ENCODE measurements at places on chromosomes 3 and 15.

DNA sequence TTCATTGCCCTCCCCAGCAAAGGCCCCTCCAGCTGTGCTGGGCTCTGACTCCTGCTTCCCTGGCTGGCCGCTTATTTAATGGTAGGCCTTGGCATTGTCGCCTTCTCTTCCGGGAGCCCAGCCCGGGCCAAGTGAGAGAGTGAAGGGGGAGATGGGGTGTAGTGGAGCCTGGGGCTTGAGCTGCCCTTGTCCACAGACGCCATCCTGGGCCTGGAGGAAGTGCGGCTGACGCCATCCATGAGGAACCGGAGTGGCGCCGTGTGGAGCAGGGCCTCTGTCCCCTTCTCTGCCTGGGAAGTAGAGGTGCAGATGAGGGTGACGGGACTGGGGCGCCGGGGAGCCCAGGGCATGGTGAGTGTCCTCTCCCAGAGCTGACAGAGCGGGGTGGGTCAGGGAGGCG lies 3.3 kb downstream of the LMAN1L start:
- no peak for DNase-seq

- no peak for DNase-seq
Measured at GRCh38 chr3:15477951-15478639, 43.4 kb downstream of the COLQ start.

- no peak for DNase-seq
Measured at GRCh38 chr3:140708815-140709214, 31.0 kb downstream of the TRIM42 start.

- DNase-seq = no peak
Measured at GRCh38 chr3:193701953-193702635, 109.1 kb downstream of the OPA1 start.

DNA sequence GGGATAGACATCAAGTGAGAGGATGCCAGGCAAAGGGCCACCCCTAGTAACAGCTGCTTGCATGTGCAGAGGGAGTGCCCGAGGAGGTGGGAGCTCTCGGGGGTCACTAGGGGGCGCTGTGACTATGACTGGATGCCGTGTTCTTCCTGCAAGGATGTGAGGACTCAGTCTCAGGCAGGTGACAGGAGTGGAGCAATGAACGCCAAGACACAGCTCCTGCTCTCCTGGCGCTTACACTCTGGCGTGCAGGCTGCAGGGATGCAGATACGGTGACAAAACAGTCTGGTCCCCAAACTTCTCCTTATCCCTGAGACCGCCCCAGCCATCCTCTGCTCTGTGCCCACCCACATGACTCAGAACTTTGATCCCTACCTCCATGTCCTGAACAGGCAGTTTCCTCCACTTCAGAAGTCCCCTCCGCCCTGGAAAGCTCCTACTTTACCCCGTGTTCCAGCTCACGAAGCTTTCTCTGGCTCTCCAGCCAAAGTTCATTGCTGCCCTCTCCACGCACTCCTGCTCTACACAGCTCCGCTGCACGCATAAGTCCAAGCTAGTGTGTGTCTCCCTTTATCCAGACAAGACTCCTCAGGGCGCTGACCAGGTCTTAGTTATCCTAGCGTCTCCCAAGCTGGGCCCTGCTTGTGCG lies 14.7 kb downstream of the RHOV start:
- DNase-seq = peak; percentile 75

- DNase-seq = no peak
Measured at GRCh38 chr15:76866008-76866407, 39.1 kb downstream of the SCAPER start.

- DNase-seq = no peak
Measured at GRCh38 chr3:30553641-30554316, 52.6 kb upstream of the TGFBR2 start.

DNA sequence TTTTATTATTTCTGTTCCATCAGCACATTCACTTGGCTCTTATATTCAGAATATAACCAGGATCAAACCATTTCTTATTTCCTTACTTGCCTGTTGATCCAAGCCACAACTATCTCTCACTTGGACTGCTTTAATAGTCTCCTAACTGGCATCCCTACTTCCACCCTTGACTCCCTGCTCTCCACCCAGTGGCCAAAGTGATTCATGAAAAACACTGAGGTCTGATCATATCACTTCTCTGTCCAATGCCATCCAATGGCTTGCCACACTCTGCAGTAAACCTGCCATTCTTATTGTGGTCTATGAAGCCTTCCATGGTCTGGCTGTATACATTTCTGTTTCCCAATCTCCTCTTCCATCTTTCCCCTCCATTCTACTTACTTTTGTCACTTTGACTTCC lies 576.1 kb downstream of the PDCD6IP start:
- no peak for DNase-seq

DNA sequence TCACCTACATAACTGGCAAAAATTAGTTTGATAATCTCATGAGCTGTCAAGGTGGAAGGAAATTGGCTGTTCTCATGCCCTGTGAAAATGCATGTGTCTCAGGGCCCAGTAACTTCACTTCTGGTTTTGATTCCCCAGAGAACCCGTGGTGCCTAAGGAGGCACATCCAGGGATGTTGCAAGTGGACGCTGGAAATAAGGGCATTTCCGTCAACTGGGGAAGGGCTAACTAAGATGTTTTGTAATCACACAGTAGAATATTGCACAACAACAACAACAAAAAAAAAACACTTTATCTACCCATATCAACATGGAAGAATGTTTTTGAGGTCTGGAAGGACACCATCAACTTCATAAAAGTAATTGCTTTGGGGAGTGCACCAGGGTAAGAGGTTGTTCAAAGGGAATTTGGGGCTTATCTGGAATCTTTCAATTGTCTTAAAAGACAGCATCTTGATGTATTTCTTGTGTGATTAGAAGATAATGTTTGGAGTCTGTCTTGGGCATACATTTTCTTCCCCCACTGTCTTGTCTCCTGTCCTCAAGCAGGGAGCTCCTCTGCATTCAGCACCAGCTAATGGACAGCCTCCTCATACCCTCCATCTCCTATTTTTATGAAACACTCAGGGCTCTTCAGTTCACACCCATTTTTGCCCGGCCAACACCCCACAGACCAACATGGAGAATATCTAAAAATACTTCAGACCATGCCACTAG lies 37.2 kb upstream of the PRR20G start:
- no peak for DNase-seq

DNA sequence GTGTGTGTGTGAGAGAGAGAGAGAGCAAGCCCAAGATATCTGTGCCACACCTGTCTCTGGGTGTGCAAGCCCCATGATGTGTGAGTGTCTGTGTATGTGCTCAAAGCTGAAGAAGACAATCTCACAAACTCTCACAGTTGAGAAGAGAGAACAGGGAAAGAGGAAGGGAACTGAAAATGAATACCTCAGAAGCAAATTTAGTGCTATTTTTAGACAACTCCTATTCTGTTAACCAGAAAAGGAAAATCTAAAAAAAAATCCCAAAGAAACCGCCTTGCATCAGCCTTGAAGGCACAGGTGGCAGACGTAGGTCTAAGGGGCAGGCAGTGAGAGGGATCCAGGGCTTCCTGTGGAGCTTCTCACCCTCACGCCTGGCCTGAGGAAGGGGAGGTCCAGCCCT lies 47.8 kb downstream of the ATP2B2 start:
- no peak for DNase-seq

DNA sequence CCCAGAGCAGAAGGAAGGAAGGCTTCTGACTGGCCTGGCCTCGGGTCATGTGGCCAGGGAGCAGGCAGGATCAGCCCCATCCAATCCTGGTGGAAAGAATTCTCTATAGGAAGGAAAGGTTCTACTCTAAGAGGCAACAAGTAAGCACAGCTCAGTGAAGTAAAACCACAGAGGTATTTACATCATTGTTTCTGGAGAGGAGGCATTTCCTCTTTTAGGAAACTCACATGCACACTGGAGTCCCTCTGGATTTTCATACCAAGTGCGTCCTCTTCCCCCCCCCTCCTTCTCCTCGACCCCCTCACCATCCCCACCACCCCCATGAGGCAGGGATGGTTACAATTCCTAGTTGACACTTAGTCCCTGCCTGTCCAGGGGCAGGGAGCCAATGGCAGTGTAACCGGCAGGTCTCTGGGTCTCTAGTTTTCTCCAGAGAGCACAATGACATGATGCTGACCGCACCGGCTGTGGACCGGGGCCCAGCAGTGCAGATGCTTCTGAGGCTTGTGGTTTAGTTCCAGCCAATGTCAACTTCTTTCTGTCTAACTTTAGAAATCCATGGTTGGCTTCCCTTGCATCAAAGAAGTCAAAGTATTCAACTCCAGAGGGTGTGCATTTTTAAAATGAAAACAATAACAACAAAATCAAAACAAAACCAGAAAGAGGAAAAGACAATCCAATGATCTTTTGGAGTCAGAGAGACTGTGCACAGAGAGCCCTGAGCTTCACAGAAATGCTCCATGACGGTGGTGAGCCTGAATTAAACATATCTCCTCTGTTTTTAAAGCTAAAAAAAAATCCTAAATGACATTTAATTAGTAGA lies 230.3 kb upstream of the TLE3 start:
- no peak for DNase-seq

DNA sequence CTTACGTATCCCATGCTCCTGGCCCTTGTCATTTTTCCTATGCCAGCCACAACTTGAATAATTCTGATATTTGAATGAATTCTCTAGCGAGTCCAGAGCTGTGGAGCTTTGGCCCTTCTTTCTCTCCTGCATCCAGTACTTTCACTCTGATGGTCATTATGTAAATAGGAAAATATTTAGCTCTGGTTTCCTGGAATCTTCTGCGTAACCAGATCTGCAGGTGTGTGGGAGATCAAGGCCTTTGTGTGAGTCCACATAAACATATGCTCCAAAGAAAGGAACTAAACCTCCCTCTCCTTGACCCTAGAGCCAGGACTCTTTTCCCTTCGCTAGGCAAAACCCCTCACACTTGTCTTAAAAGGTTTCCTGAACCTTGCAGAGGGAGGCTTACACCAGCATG lies 132.5 kb upstream of the THBS1 start:
- no peak for DNase-seq

- no peak for DNase-seq
Measured at GRCh38 chr3:171064461-171064860, 37.9 kb upstream of the SLC2A2 start.

GRCh38 chr15:32905481-32905880 lies 187.7 kb downstream of the GREM1 start:
- DNase-seq = no peak

DNA sequence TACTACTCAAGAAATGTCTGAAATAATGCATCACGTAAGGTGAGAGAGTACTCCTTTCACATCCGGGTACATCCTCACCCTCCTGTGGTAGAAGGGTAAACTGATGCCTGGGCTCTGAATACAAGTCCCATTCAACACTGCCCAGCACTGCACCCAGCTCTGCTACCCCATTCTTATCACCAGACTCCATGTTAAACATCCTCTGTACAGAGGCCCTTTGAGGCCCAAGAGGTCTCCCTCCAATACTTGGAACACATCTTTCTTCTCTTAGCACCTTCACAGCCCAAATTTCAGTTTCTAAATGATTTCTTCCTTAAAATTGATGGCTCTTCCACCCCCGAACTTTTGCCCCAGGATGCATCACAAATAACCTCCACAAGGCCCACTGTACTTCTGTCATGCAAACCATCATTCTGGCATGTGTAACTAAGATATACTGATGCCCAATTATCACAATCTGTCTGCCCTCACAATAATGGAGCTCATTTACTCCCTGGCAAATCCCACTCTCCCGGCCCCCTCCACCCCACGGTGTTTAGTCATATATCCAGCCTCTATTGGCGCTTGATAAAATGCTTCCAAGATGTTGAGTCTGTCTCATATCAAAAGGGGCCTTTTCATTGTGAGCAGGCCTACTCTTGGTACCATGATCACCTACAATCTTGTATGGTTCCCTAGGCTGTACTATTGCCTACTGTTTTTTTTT lies 12.6 kb upstream of the GPX1 start:
- DNase-seq = no peak

- DNase-seq = no peak
Measured at GRCh38 chr3:105062853-105063252, 303.9 kb upstream of the ALCAM start.

GRCh38 chr3:71784201-71784913 lies 591 bp downstream of the PROK2 start:
- no peak for DNase-seq

DNA sequence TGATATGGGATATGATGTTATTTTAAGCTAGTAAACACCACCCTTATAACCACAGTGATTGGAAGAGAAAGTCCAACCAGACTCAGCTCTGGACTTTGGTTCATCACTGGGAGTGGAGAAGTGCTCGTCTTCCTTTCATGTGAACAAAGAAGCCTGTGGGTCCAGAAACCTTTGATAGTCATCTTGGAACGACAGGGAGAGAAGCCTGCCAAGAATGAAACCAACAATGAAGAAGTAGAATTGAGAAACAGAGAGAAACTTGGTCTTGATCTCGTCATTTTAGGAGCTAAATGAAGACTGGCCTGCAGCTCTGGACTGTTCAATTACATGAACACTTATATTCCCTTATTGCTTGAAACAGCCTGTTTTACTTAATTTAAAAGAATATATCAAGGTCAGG lies 13.1 kb upstream of the SLC35G2 start:
- DNase-seq = no peak

DNA sequence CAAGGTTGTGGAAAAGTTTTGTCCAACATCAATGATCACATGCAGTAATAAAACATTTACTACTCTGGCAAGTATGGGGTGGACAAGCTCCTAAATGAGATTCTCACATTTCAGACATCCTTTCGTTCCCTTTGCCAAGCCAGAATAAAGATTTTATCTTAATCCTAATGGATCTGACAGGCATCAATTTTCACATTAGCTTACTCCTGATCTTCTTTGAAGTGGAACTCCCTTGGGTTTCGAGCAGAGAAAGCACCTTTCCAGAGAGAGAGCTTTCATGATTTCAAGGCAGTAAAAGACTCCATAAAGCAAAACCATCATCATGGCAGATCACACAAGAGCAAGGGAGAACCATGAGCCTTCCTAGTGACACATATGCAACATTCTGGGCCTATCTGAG lies 27.3 kb upstream of the EID1 start:
- no peak for DNase-seq
